Fibroblast of the aortic adventitia (primary cell): ENCODE measurements at places on chromosomes 1 and 21. TPM values are rescaled to one million over a fixed set of nuclear protein-coding genes. Genes with fewer than 3 reads are reported as not detected.

PPIAL4G gene
- not detected in 2 replicates for total RNA-seq

TPTE gene
- total RNA-seq, result not detected in 2 replicates

CACNA1E gene
- total RNA-seq, result not detected in 2 replicates

SGIP1 gene
- 2.1 and 21.1 TPM in 2 replicates for total RNA-seq

SPRR5 gene
- total RNA-seq, result not detected in 2 replicates

RAB3B gene
- total RNA-seq, result 3.6 and 63.4 TPM in 2 replicates

SPATA21 gene
- total RNA-seq, result not detected in 2 replicates
